Amniotic stem cell (primary cell): ENCODE measurements at places on chromosomes 1 and 21.
A peak's percentile ranks its signal among the peaks of the same experiment; 100 is the strongest.

DNA sequence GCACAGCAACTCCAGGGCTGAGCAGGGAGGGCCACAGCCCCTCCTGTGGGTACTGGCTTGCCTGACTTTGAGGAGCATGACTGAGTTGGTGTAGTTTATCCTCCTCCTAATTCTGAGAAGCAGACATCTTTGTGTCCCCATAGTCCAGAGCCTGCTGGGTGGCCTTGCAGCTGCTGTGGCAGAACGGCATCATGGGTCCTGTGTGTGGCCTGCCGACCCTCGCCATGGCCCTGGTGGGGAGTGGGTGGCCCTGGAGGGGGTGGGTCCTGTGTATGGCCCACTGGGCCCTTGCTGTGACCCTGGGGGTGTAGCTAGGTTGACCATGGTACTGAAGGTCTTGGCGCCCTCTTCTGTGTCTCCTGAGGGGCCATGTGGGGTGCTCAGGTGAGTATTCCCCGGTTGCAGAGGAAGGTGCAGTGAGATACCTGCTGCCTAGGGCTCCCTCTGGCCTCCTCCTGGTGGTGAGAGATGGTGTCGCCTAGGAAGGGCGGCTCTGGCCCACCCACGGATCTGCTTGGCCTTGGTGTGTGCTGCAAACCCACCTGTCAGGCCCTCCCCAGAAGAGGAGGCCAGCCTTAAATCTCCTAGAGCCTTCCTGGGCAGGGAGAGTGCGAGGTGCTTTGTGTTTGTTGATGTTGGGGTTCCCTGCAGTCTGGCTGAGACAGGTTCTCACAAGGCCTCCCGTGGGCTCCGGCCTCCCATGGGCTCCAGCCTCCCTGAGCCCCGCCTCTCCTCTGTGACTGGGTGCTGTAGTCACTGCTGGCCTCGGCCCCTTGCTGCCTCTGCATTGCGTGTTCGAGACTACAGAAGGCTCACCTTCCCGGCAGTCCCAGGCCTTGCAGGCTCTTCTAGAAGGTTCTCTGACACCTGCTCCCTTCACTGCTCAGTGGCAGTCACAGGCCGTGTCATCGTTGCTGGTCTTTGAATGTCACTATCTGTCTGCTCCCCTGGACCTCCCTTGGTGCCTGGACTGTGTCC is 7.8 kb downstream of the SNAP47 start:
- no peak for DNase-seq

DNA sequence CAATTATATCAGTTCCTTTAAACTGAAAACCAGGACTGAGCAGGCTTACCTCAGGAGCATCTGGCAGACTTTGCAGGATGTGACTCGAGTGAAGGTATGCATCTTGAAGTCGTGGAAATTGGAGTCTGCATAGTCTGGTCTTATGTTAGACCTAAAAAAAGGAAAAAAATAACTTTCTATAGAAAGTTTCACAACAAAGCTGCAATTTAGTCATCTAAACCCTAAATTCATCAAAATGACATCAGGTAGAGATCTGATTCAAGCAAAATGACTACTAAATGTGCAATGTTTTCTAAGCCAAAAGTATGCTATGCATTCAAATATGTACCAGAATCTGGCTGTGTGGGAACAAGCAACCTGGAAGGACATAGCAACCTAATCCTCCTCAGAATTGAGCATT is 260.1 kb downstream of the VAV3 start:
- DNase-seq, result no peak

DNA sequence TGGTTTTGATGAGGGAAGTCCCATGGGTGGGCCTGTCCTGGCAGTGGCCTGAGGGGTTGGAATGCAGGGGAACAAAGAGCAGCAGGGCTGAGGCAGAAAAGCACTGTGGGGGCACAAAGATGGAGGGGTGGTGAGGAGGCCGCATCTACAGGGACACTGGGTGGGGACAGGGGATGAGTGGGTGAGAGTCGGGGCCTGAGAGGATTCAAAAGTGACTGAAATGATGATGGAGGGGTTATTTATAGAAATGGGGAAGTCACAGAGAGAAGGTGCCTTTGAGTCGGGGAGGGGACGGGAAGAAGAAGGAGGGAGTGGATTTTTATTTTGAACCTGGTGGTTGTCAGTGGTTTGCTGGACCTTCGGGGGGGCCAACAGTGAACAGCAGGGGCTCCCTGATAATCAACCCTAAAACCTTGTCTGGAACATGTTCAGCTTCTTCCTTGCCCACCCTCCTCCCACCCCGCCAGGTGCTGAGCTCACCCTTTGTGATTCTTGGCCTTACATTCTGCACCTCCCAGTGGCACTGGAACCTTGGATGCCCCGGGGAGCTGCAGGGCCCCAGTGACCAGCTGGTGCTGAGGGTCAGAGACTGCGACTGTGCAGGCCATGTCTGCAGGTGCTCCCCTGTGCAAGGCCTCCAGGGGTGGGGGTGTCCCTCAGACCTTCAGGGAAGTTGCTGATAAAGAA is 42.9 kb downstream of the IER5 start:
- DNase-seq, result no peak

DNA sequence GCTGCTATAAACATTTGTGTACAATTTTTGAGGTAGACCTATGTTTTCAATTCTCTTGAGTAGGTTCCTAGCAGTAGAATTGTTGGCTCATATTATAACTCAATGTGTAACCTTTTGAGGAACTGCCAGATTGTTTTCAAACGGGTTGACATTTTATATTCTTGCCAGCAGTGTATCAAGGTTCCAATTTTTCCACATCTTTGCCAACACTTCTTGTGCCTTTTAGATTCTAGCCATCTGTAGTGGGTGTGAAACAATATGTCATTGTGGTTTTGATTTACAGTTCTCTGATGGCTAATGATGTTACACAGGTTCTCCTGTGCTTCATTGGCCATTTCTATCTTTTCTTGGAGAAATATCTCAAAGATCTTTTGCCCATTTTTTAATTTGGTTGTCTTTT is 36.4 kb downstream of the MAP3K7CL start:
- DNase-seq, result no peak

DNA sequence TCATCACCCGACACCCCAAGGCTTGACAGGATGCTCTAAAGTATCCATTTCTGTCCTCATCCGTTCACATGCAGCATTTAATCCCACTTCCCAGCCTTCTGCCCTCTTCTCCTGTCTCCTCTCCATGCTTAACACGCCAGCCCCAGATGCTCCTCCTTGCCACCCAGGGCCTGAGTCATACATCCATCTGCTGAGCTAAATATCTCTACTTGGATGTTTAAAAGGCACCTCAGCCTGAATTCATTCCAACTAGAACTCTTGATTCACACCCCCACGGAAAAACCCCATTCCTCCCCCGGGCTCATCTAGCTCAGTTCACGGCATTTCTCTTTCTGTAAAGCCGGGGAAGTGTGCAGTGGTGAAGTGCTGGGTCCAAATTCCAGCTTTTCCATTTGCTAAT is 27.7 kb downstream of the TEX35 start:
- DNase-seq, result peak; percentile 87

DNA sequence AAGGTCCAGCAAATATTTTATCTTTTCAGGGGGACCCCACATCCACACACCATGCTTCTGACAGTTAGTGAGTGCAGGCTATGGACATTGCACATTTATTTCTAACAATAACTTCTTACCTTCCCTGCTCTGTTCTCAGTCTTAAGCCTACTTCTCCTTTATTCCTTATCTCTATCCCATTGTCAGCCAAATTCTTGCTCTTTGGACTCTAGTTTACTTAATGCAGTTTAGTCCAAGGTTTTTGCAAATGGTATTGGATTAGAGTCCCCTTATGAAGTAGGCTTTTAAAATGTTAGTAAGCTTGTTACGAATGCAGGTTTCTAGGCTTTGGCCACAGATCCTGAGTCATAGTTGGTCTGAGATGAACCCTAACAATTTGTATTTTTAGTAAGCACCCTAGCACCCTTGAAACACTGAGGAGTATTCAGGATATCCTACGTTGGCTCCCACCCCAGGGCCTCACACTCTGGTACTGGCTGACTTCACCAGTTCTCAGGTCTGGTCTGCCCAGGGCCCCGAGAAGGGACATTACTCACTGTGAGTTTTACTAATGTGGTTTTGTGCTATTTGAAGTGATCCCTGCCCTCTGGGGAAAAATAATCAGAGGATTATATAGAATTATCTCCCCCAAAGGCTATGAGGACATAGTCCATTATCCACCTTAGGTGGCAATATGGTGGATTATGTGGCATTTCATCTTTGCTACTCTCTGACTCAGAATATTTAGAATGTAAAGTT is 239.5 kb downstream of the TGFB2 start:
- DNase-seq, result no peak

- no peak for DNase-seq
Observed at GRCh38 chr1:84973498-84974334, 23.2 kb downstream of the MCOLN2 start.

DNA sequence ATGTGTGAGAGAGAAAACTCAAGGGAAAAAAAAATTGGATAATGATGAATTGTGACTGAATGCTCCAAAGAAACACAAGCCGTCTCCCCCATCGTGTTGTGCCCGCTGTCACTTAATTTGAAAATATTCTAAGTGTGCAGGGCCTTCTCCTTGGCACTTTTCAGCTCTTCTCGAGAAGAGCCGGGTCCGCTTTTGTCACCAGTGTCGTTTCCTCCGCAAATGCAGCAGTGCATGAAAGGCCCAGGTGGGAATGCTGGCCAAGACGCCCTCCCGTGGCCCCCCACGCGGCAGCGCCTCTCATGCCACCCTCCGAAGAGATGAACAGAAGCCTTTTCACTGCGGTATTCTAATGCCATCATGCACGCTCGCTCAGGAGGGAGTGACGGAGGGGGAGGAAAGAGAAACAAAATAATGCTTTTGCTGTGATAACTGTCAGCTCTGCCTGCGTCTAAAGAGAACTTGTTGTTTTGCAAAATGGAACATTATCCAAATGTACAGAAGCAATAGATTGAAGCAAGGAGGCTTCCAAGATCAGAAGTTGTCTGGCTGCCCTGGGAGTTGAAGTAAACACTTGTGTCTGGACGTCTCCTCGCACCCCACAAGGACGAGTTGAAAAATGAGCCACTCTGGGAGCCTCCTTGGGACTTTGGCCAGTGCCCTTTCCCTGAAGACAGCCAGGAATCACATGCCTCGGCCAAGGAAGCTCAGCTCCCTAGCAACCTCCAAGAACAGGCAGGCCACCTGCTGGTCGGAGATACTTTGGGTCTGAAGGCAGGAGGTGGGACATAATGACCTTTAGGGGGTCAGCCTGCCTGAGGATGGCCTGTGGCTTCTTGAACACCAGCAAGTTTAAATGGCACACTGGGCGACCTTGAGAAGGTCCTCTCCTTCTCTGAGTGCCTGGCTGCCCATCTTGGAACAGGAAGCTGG is 166.1 kb upstream of the ZC3H12A start:
- no peak for DNase-seq

DNA sequence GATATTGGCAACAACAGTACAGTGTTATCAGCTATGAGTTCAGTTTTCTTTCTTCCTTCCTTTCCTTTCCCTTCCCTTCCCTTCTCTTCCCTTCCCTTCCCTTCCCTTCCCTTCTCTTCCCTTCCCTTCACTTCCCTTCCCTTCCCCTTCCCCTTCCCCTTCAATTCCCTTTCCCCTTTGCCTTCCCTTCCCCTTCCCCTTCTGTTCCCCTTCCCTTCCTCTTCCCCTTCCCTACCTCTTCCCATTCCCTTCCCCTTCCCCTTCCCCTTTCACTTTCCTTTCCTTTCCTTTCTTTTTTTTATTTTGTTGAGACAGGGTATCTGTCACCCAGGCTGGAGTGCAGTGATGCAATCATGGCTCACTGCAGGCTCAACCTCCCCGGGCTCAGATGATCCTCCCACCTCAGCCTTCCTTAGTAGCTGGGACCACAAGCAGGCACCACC is 72.3 kb upstream of the CAPZB start:
- DNase-seq, result no peak

DNA sequence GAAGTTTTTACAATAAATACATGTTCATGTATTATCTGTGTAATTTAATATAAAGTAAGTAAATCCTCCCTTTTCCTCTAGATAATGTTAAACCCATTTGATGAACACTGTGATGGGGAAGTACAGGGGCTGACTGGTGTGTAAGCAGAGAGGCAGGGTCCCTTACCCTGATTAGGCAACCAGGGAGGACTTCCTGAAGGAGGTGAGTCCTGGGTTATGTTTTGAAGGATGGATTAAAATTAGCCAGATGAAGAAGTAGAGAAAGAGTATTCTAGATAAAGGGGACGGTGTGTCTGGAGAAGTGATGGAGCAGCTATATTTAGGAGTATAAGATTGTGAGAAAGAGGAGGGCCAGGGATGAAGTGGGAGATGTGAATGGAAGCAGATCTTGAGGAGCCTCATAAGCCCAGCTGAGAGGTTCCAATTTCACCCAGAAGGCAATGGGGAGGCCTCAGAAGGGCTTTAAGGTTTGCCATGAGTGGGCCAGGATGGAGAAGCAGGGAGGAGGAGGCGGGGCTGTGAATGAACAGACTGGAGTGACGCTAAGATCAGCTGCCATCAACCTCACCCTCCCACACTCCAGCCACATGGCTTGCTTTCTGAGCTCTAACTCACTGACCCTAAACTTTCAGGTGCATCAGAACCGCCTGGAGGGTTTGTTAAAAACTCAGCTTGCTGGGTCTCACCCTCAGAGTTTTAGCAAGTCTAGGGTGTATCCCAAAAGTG is 30.9 kb upstream of the ID3 start:
- DNase-seq, result no peak

- no peak for DNase-seq
Observed at GRCh38 chr1:63772876-63773275, 941 bp upstream of the ROR1 start.

DNA sequence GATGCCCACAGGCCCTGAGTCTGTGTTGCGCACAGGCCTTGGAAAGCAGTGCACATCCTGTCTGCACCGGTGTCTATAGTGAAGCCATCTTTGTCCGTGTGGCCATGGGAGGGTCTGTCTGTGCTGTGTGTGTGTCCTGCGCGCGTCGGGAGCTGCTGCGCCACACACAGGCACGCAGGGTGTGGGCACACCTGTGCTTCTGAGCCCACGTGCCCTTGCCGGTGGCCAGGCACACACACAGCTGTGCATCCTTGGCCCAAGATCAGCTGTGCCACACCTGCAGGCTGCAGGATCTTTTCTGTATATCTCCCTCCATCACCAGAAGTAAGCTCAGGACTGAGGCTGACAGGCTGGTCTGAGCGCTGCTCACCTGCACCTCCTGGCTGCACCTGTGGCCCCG is 3.2 kb upstream of the SAMD11 start:
- DNase-seq, result no peak
